Activated naive CD4-positive, alpha-beta T cell treated with anti-CD3 and anti-CD28 coated beads for 36 hours (primary cell): ENCODE measurements at places on chromosomes 2 and 18. TPM values are rescaled to one million over a fixed set of nuclear protein-coding genes. Genes with fewer than 3 reads are reported as not detected.

GRCh38 chr18:11366410-11366809, 217.0 kb upstream of the PIEZO2 start:
- DNase-seq: no peak

DNA sequence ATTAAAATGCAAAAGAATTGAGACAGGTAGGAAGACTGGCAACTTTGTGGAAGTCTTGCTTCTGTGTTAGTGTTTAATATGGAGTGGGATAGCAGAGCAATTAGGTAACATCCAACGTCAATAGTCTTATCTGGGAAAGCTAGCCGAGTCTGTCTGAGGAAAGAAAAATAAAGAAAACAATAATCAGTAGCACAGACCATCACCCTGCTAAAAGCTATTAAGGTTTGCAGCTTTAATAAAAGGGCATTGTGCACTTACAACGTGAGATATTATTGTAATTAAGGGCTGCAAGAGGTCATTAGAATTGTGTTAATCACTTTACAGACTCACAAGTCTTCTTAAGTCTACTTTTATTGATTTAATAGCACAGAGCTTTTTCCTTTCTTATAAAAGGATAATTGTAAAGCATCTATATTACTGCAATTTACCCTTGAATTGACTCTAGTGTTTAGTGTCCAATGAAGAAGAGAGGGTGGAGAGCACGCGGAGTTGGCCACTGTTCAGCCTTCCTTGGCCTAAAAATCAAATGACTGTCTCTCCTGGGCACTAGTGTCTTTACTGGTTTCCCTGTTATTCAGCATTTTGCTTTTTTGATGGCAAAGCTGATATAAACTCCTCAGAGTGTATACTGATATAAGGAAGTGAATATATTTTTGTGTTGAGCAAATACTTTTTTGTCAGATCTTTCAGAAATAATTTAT, 2.0 kb downstream of the CDH7 start:
- DNase-seq: no peak

- DNase-seq: no peak
Observed at GRCh38 chr2:195818526-195818925, 161.5 kb downstream of the SLC39A10 start.

The FSIP2 gene
- total RNA-seq: 0.14 TPM

The NYAP2 gene
- total RNA-seq: not detected

The LHCGR gene
- not detected for total RNA-seq

DNA sequence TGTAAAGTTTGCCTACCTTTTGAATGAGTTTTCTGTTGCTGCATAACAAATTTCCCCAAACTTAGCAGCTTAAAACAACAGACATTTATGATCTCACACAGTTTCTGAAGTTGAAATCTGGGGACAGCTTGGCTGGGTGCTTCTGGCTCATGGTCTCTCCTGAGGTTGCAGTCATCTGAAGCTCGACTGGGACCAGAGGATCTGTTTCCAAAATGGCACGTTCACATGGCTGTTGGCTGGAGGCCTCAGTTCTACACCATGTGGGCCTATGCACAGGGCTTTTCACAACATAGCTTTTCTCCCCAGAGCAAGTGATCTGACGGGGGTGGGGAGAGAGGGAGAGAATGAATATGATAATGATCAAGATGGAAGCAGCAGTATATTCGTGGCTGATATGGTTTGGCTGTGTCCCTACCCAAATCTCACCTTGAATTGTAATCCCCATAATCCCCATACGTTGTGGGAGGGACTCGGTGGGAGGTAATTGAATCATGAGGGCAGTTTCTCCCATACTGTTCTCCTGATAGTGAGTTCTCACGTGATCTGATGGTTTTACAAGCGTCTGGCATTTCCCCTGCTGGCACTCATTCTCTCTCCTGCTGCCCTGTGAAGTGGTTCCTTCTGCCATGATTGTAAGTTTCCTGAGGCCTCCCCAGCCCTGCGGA, 3.5 kb downstream of the RALB start:
- DNase-seq: no peak

The DSC1 gene
- total RNA-seq: 0.20 TPM

GRCh38 chr2:234395891-234396420, 100.9 kb downstream of the ARL4C start:
- DNase-seq: no peak

DNA sequence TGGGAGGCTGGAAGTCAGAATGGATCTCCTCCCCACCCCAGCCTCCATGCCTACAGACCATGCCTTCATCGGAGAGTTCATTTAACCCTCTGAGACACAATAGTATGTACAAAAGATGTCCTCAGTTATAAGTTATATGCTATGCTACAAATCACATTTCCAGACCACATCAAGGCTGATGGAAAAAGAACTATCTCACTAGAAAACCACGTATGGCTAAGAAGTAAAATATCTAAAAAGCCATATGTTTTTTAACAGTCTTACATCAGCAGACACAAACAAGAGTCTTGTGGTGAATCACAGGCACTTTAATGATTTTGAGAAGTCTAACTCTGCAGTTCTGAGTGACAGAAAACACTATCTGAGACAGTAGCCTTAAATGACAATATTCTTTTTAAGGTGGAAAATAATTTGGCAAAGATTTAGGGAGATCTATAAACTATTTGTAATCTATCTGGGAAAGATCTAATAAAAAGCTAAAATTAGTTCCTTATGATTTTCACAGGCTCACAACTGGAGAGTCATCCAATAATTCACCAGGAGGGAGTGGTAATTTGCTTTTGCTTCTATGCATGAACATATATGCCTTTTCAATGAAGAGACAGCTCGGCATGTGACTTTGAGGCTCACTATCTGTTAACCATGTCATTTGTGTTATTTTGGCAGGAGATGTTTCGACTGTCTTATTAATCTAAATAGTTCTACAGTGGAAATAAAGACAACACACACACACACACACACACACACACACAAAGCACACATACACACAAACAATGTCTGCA, 197.5 kb downstream of the IRS1 start:
- no peak for DNase-seq

DNA sequence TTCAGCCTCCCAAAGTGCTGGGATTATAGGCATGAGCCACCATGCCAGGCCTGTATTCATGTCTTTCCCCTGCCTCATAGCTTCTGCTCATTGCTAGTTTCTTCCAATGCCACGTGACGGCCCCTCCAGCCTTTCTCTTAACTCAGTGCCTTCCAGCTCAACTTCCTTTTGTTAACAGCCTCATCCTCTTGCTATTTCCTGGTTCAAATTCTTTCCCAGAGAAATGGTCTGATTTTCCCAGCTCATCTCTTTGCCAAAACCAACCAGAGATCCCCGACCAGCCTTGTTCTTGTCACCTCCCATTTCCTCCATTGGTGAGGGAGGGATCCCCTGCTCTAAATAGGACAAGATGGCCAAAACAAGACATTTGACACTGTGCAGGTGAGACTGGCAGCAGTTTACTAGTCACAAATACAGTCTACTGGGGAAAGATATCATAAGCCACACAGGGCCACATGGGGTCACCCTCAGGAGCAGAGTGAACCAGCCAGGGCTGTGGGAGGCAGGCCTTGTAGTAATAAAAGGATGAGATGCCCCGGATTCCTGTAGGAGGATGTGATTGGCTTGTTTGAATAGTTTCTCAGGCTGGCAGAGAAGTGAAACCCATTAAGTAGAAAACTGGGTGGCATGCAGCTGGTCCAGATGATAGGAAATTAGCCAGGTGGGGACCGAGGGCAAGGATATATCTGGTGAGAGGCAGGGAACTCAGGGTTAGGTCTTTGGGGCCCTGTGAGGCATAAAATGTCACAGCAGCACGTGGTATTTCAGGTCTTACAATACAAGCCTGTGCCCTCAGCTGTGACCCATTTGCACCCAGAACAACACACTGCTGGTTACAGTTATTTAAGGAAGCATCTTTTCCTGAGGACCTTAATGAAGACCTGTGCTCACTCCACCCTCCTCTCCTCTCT, 6.4 kb downstream of the CD207 start:
- DNase-seq: no peak

The C2orf78 gene
- total RNA-seq: not detected

- no peak for DNase-seq
Observed at GRCh38 chr2:131431336-131431735, 44.6 kb upstream of the TUBA3D start.

GRCh38 chr2:43018179-43019024, 208.0 kb downstream of the ZFP36L2 start:
- no peak for DNase-seq

DNA sequence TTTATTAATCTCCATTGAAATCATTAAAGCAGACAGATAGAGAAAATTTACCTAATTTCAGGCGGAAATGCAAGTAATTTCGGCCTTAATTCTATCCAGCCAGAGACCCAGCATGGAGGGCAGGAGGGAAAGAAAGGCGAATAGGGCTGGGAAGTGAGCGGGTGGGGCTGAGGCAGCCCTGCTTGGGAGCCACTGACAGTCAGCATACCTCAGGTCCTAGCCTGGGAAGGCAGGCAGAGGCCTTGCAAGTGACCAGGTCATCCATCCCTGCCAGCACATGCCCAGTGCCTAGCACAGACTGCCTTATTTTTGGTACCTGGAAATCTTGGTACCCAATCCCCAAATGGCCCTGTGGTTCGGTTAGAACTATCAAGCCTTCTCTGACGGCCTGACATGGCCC, 1.5 kb downstream of the GDF7 start:
- DNase-seq: no peak

GRCh38 chr2:26870585-26871095, 22.7 kb downstream of the DPYSL5 start:
- DNase-seq: no peak

The ELMOD3 gene
- 14.8 TPM for total RNA-seq

DNA sequence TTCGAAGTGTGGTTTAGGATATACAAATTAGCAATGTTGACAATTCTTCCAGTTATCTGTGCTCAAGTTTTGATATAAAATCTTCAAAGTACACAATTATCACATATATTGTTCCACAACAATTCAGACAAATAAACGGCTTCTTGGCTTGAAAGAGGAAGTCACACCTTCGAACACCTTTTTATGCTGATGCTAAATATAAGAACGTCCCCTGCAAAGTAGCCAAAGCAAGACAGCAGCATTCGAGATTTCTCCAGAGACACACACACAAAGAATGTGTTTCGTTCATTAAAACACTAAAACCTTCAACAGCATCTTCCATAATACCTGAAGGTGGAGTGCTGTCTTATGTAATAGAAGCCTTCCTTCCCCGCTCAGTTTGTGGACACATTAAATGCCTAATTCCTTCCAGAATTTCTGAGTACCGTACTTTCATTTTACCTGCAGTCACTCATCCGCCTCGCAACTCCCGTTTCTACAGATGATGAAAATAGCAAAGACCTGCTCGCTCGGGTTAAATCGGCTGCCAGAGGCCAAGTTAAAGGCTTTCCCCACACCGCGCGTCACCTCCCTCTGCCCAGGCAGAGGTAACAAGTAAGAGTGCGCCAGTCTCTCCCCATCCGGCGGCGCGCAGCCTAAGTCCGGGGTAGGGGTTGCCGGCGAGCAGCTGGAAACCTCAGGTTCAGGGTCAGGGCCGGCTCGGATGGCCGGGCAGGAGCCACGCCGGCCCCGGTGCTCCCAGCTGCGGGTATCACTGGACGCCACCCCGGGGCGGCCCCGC, 847 bp downstream of the SERPINE2 start:
- DNase-seq: peak; percentile 72

GRCh38 chr2:172763079-172763478, 27.4 kb downstream of the RAPGEF4 start:
- no peak for DNase-seq

The MOGAT1 gene
- total RNA-seq: not detected

DNA sequence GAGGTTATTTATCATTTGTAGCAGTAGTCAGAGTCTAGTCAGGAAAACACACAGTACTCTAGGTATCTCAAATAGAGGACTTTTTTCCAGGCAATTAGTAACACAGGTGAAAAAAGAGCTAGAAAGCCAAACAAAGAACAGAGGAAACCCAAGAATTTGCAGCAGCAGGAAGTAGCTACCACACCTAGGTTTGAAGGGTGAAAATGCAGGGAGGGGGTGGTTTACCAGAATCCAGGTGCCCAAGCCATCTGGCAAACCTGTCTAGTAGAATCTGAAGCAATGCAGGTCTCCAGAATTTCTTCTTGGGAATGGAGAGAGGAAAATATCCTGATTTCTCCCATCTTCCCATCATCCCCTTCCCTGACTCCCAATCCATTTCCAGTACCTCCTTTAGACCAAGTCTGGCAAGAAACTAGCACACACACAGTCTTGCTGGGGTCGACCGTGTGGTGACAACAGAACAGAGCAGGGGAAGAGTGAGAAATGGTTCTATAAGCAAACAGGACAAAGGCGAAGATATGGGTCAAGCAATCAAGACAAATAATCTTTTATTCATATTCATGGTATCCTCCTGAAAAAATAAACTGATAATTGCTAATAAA, 231.9 kb upstream of the MMADHC start:
- DNase-seq: no peak

DNA sequence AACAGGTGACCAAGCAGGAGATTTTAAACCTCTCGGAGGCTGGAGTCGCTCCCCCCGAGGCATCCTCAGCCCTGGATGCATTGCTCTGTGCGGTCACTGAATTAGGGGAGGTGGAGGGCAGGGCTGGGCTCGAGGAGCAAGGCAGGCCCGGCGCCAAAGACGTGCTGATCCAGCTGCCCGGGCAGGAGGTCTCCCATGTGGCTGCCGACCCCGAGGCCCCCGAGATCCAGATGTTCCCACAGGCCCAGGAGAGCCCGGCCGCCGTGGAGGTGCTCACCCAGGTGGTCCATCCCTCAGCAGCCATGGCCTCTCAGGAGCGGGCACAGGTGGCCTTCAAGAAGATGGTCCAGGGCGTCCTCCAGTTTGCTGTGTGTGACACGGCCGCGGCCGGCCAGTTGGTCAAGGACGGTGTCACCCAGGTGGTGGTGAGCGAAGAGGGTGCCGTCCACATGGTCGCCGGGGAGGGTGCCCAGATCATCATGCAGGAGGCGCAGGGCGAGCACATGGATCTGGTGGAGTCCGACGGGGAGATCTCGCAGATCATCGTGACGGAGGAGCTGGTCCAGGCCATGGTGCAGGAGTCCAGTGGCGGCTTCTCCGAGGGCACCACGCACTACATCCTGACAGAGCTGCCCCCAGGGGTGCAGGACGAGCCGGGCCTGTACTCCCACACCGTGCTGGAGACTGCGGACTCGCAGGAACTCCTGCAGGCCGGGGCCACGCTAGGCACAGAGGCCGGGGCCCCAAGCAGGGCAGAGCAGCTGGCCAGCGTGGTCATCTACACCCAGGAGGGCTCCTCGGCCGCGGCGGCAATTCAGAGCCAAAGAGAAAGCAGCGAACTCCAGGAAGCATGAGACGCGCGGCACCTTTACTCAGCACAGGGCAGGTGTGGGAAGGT, 145.1 kb downstream of the PTGR3 start:
- no peak for DNase-seq

The COL4A4 gene
- total RNA-seq: not detected

GRCh38 chr2:230124757-230125431, 56.2 kb upstream of the SLC16A14 start:
- DNase-seq: no peak

The SERPINB10 gene
- total RNA-seq: not detected

The COL4A3 gene
- not detected for total RNA-seq

- no peak for DNase-seq
Observed at GRCh38 chr18:68148863-68149262, 566.0 kb downstream of the TMX3 start.

GRCh38 chr2:168136392-168136977, 110.9 kb downstream of the STK39 start:
- no peak for DNase-seq

- no peak for DNase-seq
Observed at GRCh38 chr2:119474371-119475224, 42.9 kb downstream of the TMEM37 start.
